Adipocyte (in vitro differentiated cells): ENCODE measurements at places on chromosomes 4 and X.

GRCh38 chrX:16310326-16310725 is 143.0 kb downstream of the MAGEB17 start:
- no peak for DNase-seq

GRCh38 chrX:152537373-152537772 is 86.3 kb upstream of the GABRA3 start:
- peak; percentile 3 for DNase-seq

- DNase-seq, result peak; percentile 51
Measured at GRCh38 chrX:119758731-119759247, 401 bp downstream of the SOWAHD start.

- DNase-seq, result peak; percentile 79
Measured at GRCh38 chr4:143337600-143338287, 1.1 kb downstream of the GAB1 start.

- peak; percentile 85 for DNase-seq
Measured at GRCh38 chr4:71713611-71714203, 70.2 kb downstream of the GC start.

DNA sequence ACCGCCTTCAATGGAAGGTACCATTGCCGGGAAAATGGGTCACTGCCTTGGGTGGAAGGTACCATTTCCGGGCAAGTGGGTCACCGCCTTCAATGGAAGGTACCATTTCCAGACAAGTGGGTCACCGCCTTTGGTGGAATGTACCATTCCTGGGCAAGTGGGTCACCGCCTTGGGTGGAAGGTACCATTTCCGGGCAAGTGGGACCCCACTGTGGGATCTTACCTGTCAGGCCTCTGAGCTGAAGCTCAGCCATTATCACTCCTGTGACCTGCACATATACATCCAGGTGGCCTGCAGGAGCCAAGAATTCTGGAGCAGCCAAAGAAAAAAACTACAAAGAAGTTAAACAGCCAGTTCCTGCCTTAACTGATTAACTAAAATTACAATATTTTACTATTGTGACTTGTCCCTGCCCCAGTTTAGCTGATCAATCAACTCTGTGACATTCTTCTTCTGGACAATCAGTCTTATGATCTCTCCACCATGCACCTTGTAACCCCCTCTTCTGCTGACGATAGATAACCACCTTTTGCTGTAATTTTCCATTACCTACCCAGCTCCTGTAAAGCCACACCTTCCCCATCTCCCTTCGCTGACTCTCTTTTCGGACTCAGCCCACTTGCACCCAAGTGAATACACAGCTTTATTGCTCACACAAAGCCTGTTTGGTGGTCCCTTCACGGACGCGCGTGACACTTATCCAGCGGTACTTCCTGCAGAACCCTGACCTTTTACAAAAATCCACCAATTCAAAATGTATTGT is 313.2 kb downstream of the DHRSX start:
- no peak for DNase-seq

DNA sequence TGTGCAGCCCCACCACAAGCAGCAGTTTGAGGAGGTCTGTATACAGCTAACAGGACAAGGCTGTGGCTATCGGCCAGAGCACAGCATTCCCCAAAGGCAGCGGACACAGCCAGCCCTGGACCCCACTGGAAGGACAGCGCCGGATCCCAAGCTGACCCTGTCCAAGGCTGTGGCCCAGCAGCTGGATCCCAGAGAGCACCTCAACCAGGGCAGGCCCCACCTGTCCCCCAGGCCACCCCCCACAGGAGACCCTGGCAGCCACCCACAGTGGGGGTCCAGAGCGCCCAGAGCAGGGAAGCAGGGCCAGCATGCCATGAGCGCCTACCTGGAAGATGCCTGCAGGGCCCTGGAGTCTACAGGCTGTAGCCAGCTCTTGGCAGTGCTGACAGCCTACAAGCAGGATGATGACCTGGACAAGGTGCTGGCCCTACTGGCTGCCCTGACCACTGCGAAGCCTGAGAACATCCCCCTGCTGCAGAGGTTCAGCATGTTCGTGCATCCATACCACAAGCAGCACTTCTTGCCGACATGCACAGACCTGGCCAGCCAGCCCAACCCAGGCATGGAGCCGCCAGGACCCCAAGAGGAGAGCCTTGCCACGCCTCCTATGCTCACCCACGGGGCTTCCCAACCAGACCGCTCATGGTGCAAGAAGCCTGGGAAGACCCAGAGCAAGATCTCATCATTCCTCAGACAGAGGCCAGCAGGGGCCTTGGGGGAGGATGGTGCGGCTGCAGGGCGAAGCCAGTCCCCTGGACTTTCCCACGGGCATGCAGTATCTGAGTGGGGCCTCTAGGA is 62.0 kb downstream of the ALPK1 start:
- no peak for DNase-seq

DNA sequence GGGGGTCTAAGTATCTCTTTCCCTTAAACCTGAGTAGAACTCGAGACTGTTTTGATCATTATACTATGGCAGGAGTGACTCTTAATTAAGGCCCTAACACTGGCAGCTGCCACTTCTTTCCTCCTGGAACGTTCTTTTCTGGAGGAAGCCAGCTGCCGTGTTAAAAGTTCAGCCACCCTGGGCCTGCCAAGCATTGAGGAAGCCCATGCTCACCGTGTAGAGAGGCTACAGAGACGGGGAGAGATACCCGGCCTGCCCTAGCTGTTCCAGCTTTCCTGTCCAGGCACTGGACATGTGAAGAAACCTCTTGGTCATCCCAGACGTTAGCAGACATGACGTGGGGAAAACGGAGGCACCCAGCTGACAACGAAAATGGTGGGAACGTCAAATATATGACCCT is 274.1 kb downstream of the ARHGAP10 start:
- DNase-seq, result no peak

DNA sequence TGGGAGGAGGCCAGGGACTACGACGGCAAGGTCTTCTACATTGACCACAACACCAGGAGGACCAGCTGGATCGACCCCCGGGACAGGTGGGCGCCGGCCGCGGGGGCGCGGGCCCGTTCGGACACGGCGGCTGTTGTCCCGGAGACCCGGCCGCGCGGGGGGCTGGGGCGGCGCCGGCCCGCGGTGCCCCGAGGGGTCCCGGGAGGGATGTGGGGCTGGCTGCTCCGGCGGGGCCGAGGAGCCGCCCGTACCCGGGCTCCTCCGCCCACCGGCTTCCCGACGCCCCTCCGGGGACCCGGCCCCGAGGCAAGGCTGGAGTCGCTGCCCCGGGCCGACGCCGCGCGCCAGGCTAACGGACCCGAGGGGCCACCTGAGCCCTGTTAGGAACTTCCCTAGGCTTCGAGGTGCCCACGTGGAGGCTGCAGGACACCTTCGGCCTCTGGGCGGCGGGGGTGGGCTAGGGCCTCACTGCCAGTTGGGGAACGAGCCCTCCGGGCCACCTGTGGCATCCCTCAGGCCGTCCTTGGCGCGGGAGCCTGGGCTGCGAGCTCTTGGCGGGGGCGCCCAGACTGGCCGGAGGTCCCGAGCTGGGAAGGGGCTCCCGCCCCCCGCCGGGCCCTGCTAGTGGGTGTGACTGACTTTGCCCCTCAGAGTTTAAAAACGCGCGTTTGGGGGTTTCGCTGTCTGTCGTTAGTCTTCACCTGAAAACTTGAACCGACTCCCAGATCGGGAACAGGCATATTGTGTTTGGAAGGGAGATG is 660 bp downstream of the WWC2 start:
- DNase-seq, result peak; percentile 62

GRCh38 chr4:74314944-74315343 is 6.7 kb downstream of the EPGN start:
- no peak for DNase-seq

- DNase-seq, result no peak
Measured at GRCh38 chrX:15221321-15221720, 48.6 kb downstream of the ASB9 start.

GRCh38 chr4:138542191-138542776 is 300.1 kb upstream of the SLC7A11 start:
- DNase-seq, result no peak

GRCh38 chr4:64824591-64824990 is 415.3 kb upstream of the TECRL start:
- DNase-seq, result no peak

DNA sequence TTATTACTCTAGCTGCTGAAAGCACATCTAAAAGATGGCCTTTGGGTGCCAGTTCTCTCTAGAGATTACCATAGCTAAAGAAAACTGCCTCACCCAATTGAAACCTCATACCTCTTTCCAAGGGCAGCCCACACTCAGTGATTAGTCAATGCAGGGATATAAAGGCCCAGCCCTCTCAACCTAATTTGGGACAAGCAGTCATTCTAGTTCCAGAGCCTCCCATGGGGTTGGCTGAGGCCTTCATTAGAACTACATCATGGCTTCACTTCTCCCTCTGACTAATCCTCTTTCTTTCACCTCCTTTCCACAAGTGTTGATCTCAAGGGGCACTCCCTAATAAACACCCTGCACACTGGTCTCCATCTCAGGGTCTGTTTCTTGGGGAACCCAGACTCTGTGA is 38.5 kb upstream of the C1GALT1C1 start:
- no peak for DNase-seq

DNA sequence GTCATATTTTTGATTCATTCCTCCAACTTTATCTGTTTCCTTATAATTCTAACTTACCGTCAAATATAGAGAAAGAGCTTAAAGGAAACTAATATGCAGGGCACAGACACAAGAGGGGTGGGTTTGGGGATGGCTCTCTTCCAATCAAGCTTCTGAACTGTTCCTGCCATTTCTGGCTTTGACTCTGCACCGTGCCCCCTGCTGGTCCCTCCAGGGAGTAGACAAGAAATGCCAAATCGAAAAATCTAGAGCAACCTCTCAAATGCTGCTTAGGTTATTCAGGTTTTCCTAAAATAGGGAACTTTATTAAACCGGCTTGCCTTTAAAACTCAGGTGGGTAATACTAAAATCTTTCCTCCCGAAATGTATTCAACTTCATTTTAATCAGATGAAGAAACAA is 39.8 kb upstream of the VCX3A start:
- DNase-seq, result peak; percentile 0

DNA sequence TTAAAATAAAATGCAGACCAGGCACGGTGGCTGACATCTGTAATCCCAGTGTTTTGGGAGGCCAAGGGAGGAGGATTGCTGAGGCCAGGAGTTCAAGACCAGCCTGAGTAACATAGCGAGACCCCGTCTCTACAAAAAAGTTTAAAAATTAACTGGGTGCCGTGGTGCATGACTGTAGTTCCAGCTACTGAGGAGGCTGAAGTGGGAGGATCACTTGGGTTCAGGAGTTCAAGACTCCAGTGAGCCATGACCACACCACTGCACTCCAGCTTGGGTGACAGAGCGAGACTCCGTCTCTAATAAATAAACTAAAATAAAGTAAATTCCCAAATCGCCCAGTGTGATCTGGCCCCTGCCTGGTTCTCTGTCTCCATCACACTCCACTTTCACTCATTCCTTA is 43.7 kb downstream of the TENM3 start:
- DNase-seq, result no peak

DNA sequence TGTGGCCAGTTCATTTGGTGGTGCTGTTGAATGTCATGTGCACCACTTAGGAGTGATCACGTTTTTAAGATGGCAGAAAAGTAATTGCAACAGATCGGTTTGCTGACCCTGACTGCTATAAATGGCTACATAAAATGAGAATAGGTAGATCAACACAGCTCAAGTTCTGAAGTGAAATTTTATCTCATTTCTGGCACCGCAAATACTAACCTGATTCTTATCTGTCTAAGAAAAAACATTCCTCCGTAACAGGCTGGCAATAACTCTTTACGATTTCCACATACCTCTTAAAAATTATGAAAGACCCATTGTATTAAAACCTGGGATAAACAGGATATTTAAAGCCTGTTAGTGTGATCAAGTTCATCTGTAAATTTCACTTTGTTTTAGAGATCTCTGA is 387.5 kb downstream of the PDGFC start:
- DNase-seq, result peak; percentile 3

GRCh38 chr4:72591547-72592454 is 22.8 kb upstream of the ADAMTS3 start:
- peak; percentile 70 for DNase-seq

DNA sequence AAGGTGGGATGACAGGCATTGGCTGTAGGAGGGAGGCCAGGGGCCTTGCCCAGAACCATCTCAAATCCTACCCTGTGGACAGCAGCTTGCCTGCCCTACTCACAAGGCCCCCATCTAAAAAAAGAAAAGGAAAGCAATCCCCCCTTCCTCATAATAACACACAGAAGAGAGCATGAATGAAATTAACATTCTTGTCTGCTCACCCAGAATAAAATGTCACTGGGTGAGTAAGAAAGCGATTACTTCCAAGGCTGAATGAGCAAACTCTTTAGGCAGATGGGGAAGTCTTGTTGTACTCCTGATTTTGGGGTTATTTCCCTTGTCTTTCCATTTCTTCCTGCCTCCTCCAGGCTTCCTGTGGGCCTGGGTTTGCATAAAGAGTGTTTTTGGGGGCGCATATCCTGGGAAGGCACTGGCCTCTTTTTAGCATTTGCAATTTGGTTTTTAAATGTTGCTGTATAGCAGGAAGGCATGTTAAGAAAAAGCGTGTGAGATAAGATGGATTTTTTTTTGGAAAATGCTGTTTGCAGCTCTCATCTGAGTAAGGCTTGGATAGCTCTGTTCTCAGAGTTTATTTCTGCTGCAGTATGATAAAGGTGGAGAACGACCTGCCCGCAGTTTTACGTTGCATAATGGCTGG is 248.3 kb upstream of the GATB start:
- no peak for DNase-seq

DNA sequence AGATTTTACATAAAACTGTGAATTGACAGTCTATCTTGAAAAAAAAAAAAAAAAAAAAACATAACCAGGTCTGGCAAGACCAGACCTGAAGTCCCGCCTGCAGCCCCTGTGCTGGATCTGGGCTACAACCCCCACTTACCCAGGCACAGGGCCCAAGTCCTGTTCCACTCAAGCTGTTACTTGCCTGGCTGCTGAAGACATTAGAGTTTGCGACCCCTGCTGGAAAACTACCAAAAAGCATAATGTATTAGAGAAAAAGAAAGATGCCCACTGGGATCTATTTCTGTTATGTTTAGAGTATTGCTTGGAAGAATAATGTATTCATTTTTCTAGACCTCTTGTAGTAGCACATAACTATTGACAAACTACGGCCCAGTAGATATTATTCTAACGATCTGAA is 4.7 kb downstream of the HS3ST1 start:
- no peak for DNase-seq

- peak; percentile 24 for DNase-seq
Measured at GRCh38 chr4:139619644-139620043, 46.0 kb upstream of the MGST2 start.

GRCh38 chr4:80948141-80948540 is 82.4 kb upstream of the BMP3 start:
- peak; percentile 74 for DNase-seq

DNA sequence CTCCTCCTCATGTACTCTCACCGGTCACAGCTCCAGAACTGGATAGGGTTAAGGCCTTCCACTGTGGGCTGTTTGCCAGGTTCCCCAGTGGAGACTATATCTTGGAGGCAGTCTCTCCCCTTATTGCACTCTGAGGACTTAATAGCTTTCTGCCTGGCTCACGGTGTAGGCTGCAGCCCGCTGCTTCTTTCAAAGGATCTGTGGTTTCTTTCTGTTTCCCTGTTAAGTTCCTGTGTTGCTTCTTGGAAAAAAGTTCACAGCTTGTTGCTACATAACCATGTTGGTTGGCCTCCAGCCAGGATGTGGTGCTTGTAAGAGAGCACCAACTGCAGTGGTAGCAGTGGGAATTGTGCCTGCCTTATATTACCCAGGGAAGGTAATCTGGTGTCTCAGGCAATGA is 24.9 kb upstream of the ZDHHC15 start:
- peak; percentile 48 for DNase-seq
